ENCODE measurements at places on chromosomes 1 and 21. TPM values are rescaled to one million over a fixed set of nuclear protein-coding genes. Genes with fewer than 3 reads are reported as not detected.

GRCh38 chr1:9071554-9072235 is 2.3 kb upstream of the SLC2A5 start:
- DNase-seq: no peak

The PDPN gene
- 19.1 TPM for total RNA-seq

The MATN1 gene
- 0.85 TPM for total RNA-seq

The KCND3 gene
- total RNA-seq: 5.4 TPM

The TMEM200B gene
- 20.4 TPM for total RNA-seq

DNA sequence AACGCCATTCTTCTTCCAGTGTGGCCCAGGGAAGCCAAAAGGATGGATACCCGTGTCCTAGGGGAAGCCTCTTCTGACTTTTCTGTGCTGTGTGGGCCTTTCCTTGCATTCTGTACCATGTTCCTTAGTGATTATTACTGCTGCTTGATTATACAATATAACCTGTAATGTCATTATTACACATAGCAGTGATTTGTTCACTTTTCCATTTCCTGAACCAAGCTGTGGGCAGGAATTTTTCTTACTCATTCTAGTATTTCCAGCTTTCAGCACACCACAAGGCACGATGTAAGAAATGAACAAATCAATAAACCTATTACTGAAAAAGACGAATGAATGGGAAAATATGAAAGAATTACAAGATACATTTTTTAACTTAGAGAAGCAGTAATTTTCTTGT is 8.4 kb upstream of the USP33 start:
- no peak for DNase-seq

- DNase-seq: no peak
Observed at GRCh38 chr1:31860581-31860980, 44.8 kb upstream of the SPOCD1 start.

- no peak for DNase-seq
Observed at GRCh38 chr1:29235955-29236711, at the start of gene PTPRU. PTPRU (plus strand) TSS chr1:29236522; CDS start chr1:29236645, 123 bp downstream.

The KLF17 gene
- total RNA-seq: 0.95 TPM

DNA sequence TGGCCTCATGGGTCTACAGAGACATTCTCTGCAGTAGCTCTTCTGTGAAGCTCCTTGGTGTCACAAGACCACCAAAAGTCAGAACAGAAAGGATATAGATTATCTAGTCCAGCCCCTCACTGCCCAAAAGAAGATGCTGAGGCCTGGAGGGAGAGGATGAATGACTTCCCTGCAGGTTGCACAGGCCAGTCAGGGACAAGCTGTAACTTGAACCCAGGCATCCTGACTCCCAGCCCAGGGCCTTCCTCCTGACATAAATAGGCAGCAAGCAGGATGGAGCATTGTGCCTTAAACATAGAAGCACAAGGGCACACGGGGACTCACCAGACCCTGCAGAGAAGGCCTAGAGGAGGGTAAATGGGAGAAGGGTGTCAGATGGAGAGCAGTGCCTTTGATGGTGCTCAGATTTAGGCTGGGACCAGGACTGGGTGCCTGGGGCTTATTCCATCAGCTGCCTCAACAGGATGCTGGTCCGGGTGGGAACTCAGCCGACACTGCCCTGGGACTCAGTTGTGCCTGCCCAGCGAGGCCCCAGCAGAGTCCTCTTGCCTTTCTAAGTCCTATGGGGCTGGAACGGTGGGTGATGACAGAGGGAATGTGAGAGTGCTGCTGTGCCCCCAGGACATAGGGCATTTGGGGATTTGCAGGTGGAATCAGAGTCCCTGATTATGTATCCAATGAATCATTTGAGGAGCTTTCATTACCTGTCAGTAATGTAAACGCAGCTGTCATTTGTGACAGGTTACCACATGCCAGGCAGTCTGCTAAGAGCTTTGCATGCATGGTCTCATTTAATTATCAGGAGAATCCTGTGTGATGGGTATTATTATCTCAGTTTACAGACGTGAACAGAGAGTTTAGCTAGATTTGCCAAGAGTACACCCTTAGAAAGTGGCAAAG is 13.2 kb downstream of the S100A7A start:
- DNase-seq: no peak

The VCAM1 gene
- 136 TPM for total RNA-seq

DNA sequence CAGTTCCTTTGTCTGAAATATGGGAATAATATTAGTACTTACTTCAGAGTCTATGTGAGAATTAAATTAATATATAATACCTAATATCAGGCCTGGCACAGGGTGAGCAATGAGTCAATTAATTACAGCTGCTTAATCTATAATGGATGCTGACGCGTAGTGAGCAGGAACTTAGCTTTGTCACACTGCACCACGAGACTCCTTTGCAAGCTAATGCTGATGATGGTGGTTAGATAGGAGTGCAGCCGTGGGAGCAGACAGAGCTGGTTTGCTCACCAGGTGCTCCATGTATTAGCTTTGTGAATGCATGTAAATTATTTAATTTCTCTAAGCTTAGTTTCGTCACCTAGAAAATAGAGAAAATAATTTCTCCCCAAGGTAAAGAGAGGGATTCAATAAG is 35.1 kb downstream of the KCNJ15 start:
- DNase-seq: no peak

DNA sequence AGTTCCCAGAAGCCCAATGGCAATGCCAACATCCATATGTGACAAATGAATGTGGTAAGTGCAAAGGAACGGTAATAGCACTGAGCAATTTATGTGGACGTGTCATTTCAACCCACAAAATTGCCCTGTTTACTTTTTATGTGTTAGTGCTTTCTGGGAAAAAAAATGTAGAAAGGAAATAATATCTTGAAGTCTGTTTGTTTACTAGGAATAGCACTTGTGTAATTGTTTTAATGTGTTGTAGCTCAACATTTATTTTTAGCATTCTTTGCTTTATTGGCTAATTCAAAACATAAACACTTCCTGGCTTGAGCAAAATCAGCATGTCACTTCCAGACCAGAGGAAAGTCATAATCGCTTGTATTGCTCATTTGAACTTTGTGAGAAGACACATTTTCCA is 224.8 kb upstream of the KCNK2 start:
- DNase-seq: no peak

The HMCN1 gene
- 36.9 TPM for total RNA-seq

DNA sequence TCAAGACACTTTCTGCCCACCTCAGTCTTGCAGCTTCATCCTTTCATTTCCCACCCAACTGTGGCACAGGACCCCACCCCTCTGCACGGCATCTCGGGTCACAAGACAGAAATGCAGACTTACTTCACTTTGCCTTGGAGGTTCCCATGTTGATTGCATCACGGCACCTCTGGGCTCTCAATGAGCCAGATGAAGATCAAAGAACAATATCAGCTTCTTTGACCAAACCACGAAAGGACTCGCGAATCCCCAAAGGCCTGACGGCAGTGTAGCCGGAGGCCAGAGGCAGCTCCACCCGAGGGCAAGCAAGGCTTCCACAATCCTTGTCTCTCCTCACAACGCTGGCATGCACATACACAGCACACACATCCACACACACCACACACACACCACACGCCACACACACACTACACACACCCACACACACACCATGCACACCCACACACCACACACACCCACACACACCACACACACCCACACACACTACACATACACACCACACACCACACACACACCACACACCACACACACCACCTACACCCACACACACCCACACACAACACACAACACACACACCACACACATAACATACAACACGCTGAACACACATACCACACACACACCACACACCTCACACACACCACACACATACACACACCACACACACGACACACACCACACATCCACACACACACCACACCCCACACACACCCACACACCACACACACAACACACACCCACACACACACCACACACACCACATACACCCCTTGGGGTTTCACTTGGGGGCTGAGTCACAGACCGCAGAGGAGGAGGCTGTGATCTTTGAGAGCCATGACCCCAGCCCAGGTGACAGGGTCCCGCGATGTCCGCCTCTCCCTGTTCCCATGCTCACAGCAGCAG is 35.8 kb downstream of the UBASH3A start:
- no peak for DNase-seq

The OR2T10 gene
- total RNA-seq: not detected

DNA sequence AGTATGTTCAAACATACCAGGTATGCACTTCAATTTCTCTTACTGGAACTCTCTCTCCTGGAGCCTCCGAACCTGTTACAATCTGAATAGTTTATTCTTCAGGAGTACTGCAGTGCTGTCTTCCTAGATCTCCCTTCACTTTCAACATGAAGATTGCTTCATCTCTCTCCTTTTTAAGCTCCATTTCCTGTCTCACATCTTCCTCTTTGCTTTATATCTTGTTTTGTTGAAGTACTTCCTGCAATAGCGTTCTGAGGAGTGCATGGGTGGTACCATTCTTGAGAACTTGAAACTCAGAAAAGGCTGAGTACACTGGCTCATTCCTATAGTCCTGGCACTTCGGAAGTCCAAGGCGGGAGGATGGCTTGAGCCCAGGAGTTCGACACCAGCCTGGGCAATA is 15.7 kb upstream of the C1orf146 start:
- DNase-seq: no peak

- no peak for DNase-seq
Observed at GRCh38 chr1:12810691-12811408, 19.7 kb downstream of the PRAMEF1 start.

The IL20 gene
- not detected for total RNA-seq

DNA sequence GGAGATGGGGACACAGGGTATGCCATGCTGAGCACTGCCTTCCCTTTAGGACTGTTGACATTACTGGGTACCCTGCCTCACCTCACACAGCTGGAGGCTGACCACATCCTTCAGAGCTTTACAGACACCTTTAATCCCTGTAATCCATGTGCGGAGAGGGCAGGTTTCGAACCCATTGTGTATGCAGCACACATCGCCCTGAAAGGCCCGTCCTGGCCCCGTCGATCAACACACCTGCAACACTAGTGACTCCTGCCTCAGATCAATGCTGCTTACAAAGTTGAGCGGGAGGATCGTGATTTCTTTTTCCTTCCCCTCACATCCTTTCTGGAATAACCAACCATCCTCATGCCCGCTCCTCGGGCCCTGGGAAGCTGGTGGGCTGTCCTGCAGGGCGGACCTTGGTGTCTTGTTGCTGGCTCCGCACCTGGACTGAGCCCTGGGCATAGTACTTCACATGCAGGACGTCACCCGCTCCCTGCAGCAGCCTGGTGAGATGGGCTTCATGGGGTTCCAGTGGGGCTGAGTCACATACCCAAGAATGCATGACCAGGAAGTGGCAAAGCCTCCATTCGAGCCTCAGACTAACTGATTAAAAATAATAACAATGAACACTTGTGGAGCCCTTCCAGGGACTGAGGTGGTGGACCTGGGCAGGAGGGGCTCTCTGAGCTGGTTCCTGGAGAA is 403.6 kb downstream of the PTPRU start:
- DNase-seq: no peak

- no peak for DNase-seq
Observed at GRCh38 chr1:212955098-212955497, 4.8 kb downstream of the VASH2 start.

DNA sequence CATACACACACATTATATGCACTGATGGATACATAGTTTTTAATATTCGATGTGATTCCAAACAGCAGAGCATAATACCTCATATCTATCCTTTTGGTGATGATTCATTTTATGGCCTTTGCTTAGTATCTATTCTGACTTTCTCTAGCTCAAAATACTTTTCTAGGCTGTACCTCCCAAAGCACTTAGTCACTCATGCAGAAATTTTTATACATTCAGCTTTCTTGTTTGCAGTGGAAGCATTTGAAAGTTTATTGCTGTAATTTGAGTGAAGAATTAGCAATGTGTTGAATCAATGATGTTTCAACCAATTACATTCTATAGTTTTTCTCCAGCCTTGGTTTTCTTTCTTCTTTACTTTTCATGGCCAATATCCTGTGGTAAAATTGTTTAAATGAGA is 66.7 kb downstream of the LBR start:
- no peak for DNase-seq

DNA sequence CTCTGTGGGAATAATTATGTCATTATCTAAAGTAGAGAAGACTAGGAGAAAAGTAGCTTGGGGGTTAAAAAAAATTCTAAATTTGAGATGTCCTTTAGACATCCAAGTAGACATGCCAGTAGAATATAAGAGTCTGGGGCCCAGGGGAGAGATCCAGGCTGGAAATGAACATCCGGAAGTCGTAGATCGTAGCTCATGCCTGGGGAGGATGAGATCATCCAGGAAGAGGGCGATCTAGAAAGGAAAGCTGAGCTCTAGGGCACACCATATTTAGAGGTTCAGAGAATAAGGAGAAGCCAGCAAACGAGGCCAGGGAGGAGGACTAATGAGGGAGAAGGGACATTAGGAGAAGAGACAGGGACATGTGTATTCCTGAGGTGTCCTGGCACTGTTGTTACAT is 12.2 kb downstream of the NGF start:
- no peak for DNase-seq

DNA sequence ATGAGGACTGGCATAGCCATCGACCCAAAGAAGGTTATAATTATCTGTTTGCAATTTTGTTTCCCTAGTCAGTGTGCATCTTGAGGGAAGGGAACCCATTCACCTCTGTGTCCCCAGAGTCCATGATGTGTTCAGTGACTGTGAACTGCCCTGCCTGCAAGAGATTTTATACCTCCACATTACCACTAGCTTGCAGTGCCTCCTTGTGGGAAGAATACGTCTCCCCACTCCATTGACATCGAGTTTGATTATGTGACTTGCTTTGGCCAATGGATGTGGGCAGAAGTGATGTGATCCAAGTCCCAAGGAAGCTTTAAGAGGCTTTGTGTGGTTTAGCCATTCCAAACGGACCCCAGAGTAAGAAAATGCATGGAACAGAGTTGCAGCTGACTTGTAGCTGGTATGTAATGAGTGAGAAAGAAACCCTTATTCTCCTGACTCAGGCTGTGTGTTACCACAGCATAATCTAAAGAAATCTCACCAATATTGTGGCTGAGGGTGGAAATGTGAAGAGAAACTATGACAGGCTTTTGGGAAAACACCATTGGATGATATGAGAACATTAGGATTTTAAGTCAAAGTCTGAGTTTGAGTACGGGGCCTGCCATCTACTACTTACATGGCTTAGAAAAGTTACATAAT is 47.8 kb upstream of the NRDC start:
- DNase-seq: no peak

- DNase-seq: no peak
Observed at GRCh38 chr1:110454328-110454727, 3.4 kb downstream of the PROK1 start.

- no peak for DNase-seq
Observed at GRCh38 chr21:15837645-15838044, 107.9 kb downstream of the USP25 start.

The TPTE gene
- total RNA-seq: not detected

GRCh38 chr1:118396829-118397495 is 211.9 kb upstream of the SPAG17 start:
- DNase-seq: no peak

DNA sequence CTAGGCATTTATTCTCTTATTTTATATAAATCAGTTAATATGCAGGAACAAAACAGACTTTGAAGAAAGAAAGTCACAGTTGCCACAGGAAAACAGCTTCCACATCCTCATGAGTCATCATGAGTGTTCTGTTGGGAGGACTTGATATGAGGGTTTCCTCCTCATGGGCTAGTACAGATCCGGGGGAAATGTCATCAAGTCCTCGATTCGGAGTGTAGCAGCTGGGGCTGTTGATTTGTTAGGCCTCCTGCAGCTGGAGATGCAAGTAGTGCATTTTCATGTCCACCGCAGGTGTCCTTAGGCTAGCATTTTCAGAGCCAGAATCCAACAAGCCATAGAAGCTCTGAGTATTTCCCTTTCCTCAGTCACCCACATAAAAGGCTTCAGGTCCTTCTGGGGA is 36.7 kb downstream of the ADAM30 start:
- DNase-seq: no peak

GRCh38 chr1:224287714-224288113 is 42.3 kb downstream of the NVL start:
- DNase-seq: no peak

The RXRG gene
- total RNA-seq: 4.5 TPM

- DNase-seq: no peak
Observed at GRCh38 chr1:76868916-76869315, 1.6 kb downstream of the ST6GALNAC5 start.

Data from urinary bladder (tissue), 4 donors.